ENCODE measurements at places on chromosomes 4 and X.

- DNase-seq: no peak
Observed at GRCh38 chr4:133592106-133592505, 443.0 kb downstream of the PCDH10 start.

GRCh38 chr4:151905197-151905596 lies 144.4 kb upstream of the GATB start:
- DNase-seq: no peak

- no peak for DNase-seq
Observed at GRCh38 chrX:1051421-1051820, 161.0 kb downstream of the CRLF2 start.

DNA sequence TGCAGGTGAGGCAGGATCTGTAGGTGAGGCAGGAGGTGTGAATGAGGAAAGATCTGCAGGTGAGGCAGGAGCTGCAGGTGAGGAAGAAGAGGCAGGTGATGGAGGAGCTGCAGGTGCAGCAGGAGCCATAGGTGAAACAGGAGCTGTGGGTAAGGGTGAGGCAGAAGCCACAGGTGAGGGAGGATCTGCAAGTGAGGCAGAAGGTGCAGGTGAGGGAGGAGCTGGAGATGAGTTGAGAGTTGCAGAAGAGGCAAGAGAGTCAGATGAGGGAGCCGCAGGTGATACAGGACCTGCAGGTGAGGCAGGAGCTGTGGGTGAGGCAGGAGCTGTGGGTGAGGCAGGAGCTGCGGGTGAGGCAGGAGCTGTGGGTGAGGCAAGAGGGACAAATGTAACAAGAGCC lies 27.1 kb upstream of the PNMA3 start:
- no peak for DNase-seq

DNA sequence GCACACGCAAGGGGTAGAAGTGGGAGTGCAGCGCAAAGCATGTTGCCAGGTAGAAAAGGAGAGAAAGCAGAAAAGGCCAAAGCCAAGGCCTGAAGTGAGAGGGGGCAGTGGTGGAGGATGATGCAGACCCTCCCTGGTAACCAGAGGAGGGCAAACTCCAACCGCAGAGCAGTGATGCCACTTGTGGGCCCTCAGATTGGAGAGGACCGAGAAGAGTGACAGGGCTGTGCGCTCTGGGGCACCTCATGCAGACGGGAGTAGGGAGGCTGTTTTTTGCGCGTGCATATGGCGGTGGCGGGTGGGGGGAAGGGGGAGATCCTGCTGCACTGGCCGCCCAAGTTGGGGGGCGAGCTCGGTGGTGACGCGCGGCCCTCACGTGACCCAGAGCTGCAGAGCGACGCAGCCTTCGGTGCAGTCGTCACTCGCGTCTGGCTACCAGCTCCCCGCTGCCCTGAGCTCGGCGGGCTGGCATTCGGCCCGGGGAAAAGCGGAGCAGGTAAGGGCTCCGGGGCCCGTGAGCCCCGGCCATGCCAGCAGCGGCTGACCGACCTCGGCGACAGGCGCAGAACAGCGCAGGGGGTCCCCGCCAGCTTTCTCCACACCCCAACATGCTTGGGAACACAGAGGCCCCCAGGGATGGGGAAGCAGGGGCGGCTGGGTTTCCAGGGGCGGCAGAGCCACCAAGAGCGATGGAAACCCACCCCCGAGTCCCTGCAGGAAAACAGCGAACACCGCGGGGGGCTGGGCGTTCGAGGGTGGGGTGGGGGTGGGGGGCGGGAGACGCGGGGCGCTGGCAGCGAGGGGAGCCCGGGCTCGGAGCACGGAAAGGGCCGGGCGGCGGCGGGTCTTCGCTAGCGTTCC lies at the start of gene BEX3:
Gene BEX3 (plus strand): TSS at position 421 of the 861 bp plus-strand sequence. CDS start 984 bp downstream, outside the sequence.
- DNase-seq: peak; percentile 45

GRCh38 chr4:155789391-155789790 lies 30.6 kb downstream of the GUCY1B1 start:
- DNase-seq: no peak

DNA sequence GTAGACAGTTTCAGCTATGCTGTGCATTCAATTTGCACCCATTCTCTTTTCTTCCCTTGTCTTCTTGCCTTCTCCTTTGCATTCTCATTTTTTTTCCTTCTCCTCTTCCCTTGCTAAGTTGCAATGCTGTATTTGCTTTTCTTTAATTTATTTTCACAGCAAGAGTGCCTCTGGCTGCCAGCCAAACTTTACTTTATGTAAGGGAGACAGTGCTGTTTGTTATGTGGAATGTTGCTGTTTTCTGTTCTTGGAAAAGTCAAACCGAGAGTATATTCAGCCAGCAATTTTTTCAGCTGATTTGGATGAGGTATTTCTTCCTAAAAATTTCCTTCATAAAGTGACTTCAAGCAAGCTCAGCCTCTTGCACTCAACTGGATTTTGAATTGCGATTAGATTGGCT lies 1293.4 kb downstream of the ARAP2 start:
- DNase-seq: no peak

GRCh38 chrX:95754411-95754810 lies 930.2 kb upstream of the DIAPH2 start:
- no peak for DNase-seq

DNA sequence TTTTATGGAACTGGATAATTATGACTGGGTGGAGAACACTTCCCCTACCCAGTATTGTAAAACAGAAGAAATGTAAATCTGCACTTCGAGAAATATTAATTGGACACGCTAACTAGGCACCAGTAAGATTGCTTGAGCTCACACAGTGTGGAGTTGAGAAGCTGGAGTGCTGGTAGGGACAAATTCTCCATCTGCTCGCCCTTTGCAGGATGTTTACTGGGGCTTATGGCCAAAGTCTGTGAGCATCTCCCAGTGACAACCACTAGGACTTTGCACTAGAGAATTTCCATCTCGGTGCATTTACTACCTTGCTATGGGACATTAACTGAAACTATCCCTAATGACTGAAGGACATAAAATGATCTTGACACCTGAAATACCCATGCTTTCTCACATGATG lies 33.7 kb upstream of the GPR34 start:
- DNase-seq: no peak

DNA sequence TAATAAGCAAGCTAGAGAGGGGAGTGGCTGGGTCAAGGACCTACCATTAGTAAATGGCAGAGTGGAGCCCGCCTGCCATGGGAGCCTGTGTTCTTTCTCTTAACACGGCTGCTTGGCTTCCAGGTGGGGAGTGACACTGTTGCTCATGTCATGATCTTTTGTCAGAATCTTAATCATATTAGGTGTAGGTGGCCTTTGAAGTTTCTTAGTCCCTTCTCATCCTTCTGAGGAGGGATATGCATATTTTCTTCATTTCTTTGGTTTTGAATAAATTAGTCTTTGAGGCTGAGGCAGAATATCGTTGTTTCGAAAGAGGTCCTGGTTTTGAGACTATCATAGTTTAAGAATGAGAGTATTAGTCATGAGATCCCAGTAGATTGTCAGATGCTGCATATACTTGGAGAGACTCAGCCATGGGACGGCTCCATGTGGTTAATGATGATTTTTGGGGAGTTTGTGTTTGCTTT lies 28.9 kb downstream of the SNX25 start:
- DNase-seq: no peak

DNA sequence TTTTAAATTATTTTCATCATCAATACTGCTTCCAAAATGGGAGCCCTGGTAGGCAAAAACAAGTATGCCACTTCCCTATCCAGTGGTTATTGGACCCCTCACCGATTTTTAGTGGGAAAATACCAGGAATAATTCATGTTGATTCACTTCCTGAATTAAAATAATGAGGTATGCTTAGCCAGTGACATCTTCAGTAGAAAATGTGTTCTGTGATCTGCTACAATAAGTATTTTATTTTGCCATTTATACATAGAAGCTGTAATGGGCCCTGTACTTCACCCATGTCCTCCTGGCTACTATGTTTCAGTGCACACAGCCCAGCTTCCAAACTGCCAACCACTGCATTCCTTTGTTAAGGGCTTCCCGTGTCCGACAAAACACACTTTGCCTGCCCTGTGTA lies 41.0 kb upstream of the KLHL34 start:
- no peak for DNase-seq

GRCh38 chrX:119738742-119739141 lies 19.6 kb upstream of the SOWAHD start:
- DNase-seq: no peak

DNA sequence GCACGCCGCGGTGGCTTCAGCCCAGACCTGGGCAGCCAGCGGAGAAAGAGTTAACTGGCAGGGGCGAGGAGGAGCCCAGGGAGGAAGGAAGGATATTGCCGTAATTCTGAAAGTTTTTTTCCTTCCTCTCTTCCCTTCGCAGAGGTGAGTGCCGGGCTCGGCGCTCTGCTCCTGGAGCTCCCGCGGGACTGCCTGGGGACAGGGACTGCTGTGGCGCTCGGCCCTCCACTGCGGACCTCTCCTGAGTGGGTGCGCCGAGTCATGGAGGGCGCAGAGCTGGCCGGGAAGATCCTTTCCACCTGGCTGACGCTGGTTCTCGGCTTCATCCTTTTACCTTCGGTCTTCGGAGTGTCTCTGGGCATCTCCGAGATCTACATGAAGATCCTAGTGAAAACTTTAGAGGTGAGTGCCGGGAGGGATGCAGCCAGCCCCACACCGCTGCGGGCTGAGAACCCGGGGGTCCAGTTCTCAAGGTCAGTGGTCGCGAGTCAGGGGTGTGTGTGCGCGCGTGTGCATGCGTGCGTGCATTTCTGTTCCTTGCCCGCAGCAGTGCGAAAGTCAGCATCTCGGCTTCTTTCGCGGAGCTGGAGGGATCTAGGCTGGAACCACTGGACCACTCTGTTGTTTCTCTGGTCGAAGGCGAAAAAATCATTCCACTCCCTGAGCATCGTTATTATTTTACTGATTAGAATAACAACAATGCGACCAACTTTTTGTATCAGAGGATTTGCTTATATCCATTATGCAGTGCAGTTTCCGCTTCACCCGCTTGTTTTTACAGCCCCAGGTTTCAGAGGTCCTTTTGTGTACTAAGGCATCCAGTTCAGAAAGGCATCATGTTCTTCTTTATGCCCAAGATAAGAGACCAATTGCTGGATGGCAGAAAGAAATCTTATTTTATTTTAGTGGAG lies 709 bp downstream of the GPAT3 start:
- DNase-seq: peak; percentile 15

GRCh38 chr4:78310740-78311115 lies 240.8 kb upstream of the ANXA3 start:
- DNase-seq: no peak

DNA sequence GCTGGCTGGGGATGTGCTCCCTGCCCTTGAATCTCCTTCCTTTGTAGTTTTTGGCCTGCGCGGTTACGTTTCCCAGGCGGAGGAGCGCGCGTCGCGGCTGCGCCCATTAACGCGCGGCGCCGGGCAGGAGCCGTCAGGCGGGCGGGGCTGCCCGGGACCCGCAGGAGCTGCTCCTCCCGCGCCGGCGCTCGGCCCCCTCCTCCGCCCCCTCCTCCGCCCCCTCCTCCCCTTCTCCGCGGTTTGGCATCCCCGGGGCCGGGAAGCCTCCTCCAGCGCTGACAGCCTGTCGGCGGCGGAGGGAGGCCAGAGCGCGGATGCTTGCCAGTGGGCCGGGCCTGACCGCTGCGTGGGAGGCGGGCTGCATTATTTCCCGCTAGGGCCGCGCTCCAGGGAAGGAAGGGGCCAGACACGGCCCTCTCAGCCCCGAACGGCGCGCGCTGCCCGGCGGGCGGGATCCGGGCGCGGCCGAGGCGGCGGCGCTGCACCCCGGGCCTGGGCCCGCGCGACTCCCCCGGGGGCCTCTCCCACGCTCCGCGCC lies at the start of gene DCLK2:
Gene DCLK2 (plus strand): TSS at position 405 of the 538 bp plus-strand sequence. CDS start 583 bp downstream, outside the sequence.
- peak; percentile 65 for DNase-seq

DNA sequence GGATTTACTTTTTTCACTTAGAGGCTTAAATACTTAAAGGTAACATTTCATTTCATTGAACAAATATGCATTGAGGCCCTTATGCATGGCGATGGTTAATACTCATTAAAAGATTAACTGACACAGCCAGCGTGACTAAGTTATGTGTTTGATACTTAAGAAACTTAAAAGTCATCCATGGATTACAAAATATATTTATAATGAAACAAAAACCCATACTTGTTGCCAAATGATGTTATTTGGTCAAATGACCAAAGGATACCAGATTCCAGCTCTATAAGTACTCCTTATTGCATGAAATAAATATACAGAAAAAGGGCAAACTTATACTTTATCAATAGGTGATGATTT lies 26.7 kb downstream of the ZNF330 start:
- DNase-seq: no peak

DNA sequence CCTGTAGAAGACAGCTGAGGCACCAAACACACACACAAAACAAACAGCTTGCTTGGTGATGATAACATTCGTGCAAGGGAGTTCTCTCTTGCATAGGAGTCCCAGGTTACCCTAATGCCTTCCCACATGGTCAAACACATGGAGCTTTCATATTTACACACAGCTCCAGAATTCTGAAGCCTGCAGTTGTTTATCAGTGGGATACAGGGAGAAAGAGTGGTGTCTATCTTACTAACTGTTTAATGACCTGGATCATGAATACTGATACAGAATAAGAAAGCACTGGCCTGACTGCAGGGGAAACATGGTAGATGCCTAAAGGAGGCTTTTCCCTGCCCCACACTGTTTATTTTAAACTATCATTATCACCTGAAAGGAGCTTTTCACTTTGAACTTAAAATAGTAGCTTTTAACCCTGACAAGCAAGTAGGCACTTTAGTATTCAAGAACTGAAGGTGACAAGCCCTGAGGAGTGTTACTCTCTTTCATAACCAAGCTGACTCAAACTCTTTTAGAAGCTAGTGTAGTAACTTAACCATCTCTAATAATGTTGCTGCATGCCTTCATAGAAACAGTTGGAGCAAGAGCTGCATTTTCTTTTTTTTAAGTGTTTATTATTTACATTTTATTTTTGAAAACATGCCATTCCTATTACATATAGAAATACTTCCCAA lies 15.6 kb downstream of the TET2 start:
- no peak for DNase-seq

- DNase-seq: no peak
Observed at GRCh38 chr4:165175879-165176278, 31.5 kb upstream of the KLHL2 start.

DNA sequence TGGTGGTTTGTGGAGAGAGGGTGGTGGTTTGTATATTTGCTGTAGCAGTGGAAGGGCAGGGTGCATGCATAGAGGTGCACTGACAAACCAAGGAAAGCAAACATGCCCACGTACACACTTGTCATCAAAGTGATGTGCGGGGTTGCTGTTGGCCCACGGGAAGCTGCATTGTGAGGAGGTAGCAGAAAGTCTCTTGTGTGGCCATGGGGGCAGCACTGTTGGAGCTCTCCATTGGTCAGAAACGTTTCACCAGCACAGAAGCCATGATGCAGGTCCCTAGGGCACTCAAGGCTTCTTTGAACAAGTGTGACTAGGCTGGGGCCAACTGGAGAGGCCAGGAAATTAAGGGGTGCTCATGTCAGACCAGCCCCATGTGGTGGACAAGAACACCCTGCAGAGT lies 174.8 kb upstream of the KLF8 start:
- DNase-seq: no peak

- no peak for DNase-seq
Observed at GRCh38 chr4:178556796-178557195, 1114.6 kb upstream of the AGA start.
